Stimulated activated CD4-positive, alpha-beta T cell treated with anti-CD3 and anti-CD28 coated beads, Interleukin-15, amount 100 ng/mL, for 1 hour (primary cell): ENCODE measurements at places on chromosomes 2 and 18.

- no peak for DNase-seq
Measured at GRCh38 chr2:207883002-207883780, 113.5 kb upstream of the FZD5 start.

GRCh38 chr2:187362151-187362550 lies 85.9 kb downstream of the CALCRL start:
- no peak for DNase-seq

- DNase-seq: no peak
Measured at GRCh38 chr2:237136824-237137223, 51.1 kb downstream of the COPS8 start.

GRCh38 chr2:60867848-60868247 lies 13.5 kb upstream of the REL start:
- DNase-seq: no peak
